NCI-H1417 (cell line): ENCODE measurements at places on chromosomes 2 and 18.
A peak's percentile ranks its signal among the peaks of the same experiment; 100 is the strongest.

- DNase-seq = no peak
These were observed 264.4 kb downstream of the MTX2 start for GRCh38 chr2:176533505-176534193.

- no peak for DNase-seq
These were observed 170.9 kb downstream of the CAPN13 start for GRCh38 chr2:30636311-30636710.

GRCh38 chr2:175575346-175576258 lies 394.1 kb upstream of the ATP5MC3 start:
- DNase-seq = peak; percentile 62

- no peak for DNase-seq
These were observed 29.9 kb downstream of the CPO start for GRCh38 chr2:206969192-206969591.

DNA sequence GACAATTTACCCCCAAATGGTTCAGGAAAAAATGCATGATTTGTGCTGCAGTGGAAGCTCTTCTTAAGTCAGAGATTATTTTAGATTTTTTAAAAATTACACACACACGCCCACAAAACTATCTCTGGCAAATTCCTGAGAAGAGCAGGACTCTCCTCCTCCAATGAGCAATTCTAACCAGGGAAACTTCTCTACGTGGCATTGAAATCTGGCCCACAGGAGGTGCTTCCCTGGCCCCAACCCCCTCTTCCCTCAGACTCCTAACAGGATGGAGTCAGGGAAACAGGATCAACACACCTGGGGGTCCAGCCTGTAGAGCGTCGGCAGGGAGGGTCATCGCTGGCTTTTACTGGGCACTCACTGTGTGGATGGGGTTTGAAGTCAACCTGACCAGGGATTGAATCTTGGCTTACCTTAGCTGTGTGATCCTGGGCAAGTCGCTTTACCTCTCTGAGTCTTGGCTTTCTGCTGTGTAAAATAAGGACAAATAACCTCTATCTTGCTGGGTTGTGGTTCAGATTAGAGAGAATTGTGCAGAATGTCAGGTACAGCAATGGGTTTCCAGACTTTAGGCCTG lies 65.4 kb upstream of the ASAP2 start:
- no peak for DNase-seq

GRCh38 chr2:229920011-229920641 lies 1.7 kb downstream of the TRIP12 start:
- DNase-seq = no peak
